ENCODE measurements at places on chromosomes 1 and 21.

GRCh38 chr1:82632155-82632554 lies 831.4 kb downstream of the ADGRL2 start:
- no peak for DNase-seq

DNA sequence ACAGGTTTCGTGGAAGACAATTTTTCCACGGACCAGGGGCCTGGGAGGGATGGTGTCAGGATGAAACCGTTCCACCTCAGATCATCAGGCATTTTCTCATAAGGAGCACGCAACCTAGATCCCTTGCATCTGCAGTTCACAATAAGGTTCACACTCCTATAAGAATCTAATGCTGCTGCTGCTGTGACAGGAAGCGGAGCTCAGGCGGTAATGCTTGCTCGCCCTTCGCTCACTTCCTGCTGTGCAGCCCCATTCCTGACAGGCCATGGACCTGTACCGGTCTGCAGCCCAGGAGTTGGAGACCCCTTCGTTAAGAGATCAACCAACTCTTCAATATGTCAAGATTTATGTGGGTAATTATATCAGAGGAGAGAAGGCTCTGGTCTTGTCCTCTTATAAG lies 3.3 kb upstream of the DHX9 start:
- DNase-seq = no peak

GRCh38 chr1:224733027-224733911 lies 117.2 kb downstream of the CNIH3 start:
- no peak for DNase-seq

- no peak for DNase-seq
These were observed 98.9 kb upstream of the FOXD3 start for GRCh38 chr1:63223426-63223825.

DNA sequence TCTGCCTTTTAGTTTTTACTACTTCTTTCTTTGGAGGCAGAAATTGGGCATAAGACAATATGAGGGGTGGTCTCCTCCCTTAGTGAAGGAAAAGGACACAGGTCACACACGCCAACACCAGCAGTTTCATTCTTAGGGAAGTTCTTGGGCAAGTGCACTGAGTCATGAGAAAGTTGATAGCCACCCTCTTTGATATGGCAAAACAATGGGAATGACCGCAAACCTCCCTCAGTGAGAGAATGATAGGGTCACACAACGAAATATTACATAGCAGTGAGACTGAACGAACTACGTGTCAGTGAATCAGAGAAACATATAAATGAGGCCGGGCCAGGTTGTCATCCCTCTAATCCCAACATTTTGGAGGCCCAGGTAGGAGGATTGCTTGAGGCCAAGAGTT lies 20.0 kb downstream of the IL6R start:
- no peak for DNase-seq

DNA sequence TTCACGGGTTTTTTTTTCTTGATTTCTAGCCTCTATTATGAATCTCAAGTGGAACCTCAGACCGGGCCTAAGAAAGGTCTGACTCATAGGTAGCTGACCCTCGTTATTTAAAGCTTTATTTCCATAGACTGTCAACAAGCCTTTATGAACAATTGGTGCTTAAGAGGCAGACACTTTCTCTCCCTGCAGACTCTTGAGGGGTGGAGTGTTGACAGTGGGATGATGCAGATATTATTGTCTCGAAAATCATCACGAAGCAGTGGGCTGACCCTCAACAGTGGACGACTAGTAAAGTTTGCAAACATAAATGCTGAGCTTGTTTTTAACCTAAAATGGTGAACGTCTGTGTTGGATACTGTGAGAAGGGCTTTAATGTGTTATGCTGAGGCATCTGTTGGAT lies 1.8 kb downstream of the SFT2D2 start:
- DNase-seq = no peak

- no peak for DNase-seq
These were observed 199.7 kb downstream of the GRIK3 start for GRCh38 chr1:36834586-36834985.

GRCh38 chr1:153402226-153402625 lies 11.4 kb upstream of the S100A8 start:
- DNase-seq = no peak

- no peak for DNase-seq
These were observed 5.5 kb downstream of the TRAPPC10 start for GRCh38 chr21:44017601-44018000.

GRCh38 chr1:247574236-247574635 lies 13.9 kb upstream of the OR2G2 start:
- DNase-seq = no peak

- no peak for DNase-seq
These were observed 98.2 kb downstream of the PCBP3 start for GRCh38 chr21:45741691-45742090.

DNA sequence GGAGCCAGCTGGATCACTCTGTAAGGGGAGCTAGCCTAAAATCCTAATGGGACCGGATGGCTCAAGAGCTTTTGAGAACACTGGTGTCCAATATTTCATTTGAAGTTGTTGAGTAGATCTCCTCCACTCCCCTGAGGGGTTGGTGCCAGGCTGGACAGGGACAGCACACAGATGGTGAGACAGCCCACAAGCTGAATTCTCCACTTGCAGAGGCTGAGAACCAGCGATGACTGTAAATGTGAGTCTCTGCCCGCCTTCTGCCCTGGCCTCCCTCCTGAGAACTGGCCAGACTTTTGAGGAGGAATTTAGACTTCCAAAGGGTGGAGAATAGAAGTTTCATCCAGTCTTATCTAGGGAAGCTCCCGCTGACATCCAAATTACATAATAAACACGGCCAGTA lies 20.5 kb upstream of the COQ8A start:
- no peak for DNase-seq

DNA sequence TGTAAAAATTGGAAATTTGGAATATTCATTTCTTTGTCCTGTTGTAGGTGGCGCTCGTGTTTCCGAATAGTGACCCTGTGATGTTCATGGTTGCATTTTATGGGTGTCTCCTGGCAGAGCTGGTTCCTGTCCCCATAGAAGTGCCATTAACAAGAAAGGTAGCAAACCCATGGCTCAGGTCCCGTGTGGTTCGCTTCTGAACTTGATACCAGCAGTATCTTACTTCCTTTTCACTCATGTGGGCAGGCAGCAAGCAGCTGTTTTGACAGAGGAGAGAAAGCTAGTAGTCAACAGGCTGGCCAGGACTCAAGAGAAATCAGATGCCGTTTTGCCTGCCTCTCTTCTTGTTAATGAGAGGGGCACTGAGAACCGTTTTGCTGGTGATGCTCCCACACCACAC lies 72.8 kb downstream of the S100B start:
- DNase-seq = no peak

DNA sequence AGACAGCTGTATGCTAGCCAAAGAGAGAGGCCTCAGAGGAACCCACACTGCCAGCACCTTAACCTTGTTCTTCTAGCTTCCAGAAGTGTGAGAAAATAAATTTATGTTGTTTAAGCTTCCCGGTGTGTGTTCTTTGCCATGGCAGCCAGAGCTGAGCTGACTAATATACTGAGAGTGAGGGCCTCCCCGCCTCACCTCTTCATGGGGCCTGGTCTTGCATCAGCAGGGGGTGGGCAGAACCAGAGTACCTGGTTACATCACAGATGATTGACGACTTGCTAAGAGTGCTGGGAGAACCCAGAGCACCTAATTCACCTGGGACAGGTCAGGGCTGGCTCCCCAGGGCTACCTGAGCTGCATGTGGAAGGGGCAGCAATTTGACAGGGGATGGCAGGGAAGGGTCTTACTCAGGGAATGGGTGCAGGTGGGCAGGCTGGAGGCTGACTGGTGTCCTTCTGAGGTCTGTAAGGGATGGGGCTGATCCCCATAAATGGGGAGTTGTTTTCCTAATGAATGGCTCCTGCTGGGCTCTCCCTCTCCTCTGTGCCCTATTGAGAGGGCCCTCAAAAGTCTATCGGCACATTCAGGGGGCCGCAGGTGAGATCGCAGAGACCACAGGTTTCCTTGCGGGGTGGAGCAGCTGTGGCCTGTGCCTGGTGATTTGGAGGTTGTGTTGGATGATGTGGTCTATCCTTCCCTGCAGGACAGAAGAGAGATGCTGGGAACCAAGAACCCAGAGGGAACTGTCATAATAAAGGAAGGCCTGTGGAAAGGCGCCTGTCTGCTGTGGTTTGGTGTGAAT lies 60.6 kb upstream of the ETV3 start:
- no peak for DNase-seq

DNA sequence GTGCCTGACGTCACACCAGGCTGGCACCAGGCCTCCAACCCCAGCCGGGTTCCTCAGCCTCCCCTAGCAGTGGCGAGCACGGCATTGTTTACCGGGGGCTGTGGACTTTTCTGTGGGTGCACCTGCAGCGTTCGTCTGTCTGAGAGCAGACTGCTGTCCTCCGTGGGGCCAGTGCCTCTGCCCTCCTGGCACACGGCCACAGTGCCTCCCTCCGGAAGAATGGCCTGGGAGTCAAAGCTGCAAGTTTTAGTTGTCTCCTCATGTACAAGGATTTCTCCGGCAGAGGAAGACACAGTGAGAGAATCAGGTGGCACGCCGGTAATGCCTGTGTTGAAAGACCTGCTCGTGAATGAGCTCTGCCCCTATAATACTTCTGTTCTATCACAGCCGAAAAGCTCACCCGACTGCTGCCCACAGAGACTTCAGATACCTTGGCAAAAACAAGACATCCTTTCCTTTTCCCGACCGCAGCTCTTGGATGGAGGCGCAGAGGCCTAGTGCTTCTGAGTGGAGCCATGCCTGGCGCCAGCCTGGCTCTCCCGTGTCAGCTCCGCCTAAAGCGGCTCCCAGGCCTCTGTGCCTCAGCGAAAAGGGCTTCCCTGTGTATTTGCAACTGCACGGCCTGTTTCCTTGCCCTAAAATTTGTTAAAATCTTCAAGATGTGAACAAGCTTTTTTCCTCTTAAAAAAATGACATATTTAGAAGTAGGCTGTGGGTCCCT lies 71.4 kb downstream of the AGPAT3 start:
- no peak for DNase-seq

DNA sequence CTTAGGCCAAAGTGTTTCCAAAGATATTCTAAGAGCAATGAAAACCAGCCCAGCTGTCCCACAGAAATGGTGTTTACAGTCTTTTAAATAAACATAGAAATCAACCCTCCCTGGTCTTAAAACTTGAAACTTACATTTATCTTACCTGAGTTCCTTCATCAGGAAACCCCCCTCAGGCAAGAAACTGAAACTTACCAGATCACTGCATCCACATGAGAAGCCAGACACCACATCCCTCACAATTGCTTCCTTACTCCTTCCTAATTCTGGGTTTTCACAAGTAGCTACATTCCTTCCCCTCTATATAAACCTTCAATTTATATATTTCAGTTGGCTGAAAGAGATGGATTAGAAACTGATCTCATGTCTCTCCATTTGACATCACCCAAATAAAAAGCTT lies 563.0 kb upstream of the CHRM3 start:
- DNase-seq = no peak

DNA sequence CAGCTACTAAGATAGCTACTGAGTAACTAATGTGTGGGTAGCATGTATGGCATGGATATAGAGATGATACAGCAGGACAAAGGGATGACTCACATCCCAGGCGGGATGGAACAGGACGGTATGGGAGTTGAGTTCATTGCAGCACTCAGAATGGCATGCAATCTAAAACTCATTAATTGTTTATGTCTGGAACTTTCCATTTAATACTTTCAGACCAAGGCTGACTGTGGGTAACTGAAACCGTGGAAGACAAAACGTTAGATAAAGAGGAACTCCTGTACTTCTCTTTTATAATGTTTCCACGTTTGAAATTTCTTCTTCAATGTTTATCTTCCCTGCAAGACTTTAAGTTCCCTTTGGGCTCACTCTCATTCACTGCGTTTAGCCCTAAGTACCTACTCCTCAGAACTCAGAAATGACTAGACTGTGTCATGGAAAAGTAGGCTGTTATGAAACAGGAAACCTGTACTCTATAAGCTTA lies 151.9 kb downstream of the MAGI3 start:
- DNase-seq = no peak

- DNase-seq = no peak
These were observed 9.4 kb downstream of the PANK4 start for GRCh38 chr1:2516946-2517345.

- DNase-seq = no peak
These were observed 1.8 kb downstream of the BARHL2 start for GRCh38 chr1:90715309-90715708.

DNA sequence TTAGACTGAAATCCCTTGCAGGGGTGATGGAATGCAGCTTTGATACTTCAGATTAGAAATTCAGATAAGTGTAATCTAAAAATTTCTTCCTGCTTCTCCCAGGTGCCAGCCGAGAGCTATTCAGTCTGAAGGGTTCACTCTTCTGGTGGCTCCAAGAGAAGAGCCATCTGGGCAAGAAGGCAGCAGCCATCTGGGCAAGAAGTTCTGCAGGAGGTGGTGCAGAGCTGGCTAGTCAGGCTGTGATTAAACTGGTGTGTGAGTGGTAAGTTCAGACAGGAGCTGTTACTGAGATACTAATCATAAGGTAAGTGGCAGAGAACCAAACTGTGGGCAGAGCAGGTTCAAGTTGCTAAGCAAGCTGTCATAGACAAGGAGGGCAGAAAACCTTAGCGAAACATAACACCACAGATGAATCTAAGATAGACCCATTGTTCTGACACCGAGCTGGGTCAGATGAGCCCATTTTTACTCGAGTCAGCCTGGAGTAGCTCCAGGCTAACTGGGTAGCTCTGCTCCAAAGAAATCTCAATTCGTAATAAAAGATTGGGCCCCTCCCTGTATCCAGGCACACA lies 14.4 kb upstream of the TP53BP2 start:
- DNase-seq = no peak

DNA sequence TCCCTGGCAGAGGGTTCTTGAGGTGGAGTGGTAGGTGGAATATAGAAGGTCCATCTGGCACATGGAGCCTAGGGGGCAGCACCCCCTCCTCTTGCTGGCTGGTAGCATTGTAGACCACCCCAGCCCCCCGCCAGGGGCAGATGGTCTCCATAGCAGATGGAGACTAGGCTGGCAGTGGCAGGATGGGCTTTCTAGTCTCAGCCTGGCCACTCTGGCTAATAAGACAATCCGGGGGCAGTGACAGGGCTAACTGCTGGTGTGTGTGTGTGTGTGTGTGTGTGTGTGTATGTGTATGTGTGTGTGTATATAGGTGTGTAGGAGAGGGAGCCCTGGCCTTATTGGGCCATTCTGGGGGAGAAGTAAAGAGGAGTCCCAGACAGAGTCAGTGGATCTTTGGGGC lies 16.1 kb downstream of the UTP11 start:
- no peak for DNase-seq

DNA sequence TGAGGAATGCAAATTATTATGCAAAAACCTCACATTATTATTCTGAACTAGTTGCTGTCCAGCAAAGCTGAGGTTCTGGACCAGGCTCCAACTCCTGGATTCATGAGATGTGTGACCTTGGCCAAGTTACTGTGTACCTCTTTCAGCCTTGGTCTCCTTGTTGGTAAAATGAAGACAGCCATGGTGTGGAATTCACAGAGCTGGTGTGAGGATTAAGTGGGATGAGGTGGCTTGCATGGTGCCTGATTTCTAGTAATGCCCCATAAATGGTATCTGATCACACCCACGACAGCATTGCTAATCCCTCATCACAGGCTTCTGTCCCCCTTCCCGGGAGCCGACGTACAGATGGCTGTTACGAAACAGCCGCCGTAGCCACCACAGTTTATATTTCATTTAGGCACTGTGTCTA lies 59.6 kb downstream of the PGBD5 start:
- DNase-seq = no peak

Data from bone marrow (tissue), 2 donors.